ENCODE measurements at places on chromosomes 5 and 9. TPM values are rescaled to one million over a fixed set of nuclear protein-coding genes. Genes with fewer than 3 reads are reported as not detected.

The GM2A gene
- 13.7 TPM for total RNA-seq

The C9orf153 gene
- total RNA-seq, result 0.27 TPM

The KCTD16 gene
- total RNA-seq, result 16.9 TPM

The CSNK1A1 gene
- 289 TPM for total RNA-seq

The IFNE gene
- total RNA-seq, result not detected

The PCDHGA6 gene
- total RNA-seq, result 6.3 TPM

The SUSD3 gene
- not detected for total RNA-seq

The DAB2 gene
- total RNA-seq, result 1.4 TPM

The CDKN2A gene
- total RNA-seq, result not detected

The ACSL6 gene
- 8.1 TPM for total RNA-seq

The MPDZ gene
- total RNA-seq, result 38.7 TPM

The TYRP1 gene
- not detected for total RNA-seq

The LCN1 gene
- not detected for total RNA-seq

The ZNF366 gene
- not detected for total RNA-seq

The MSMP gene
- not detected for total RNA-seq

The SLCO6A1 gene
- 1.6 TPM for total RNA-seq

The CBY3 gene
- not detected for total RNA-seq

The CDC20B gene
- total RNA-seq, result 0.34 TPM

The OR1N2 gene
- total RNA-seq, result not detected

The WDR31 gene
- total RNA-seq, result 1.3 TPM

The RALGPS1 gene
- total RNA-seq, result 23.8 TPM

The BAAT gene
- total RNA-seq, result 0.54 TPM

The TAL2 gene
- total RNA-seq, result 1.6 TPM

The ACER2 gene
- 30.5 TPM for total RNA-seq

The FGFR4 gene
- total RNA-seq, result 5.2 TPM

Measured in glutamatergic neuron (in vitro differentiated cells).